Stimulated activated CD4-positive, alpha-beta T cell treated with anti-CD3 and anti-CD28 coated beads, Interleukin-2, amount 100 ng/mL, for 24 hours (primary cell): ENCODE measurements at places on chromosomes 5 and 9.

- DNase-seq, result no peak
These were observed 57.1 kb upstream of the PSD2 start for GRCh38 chr5:139738193-139739149.

DNA sequence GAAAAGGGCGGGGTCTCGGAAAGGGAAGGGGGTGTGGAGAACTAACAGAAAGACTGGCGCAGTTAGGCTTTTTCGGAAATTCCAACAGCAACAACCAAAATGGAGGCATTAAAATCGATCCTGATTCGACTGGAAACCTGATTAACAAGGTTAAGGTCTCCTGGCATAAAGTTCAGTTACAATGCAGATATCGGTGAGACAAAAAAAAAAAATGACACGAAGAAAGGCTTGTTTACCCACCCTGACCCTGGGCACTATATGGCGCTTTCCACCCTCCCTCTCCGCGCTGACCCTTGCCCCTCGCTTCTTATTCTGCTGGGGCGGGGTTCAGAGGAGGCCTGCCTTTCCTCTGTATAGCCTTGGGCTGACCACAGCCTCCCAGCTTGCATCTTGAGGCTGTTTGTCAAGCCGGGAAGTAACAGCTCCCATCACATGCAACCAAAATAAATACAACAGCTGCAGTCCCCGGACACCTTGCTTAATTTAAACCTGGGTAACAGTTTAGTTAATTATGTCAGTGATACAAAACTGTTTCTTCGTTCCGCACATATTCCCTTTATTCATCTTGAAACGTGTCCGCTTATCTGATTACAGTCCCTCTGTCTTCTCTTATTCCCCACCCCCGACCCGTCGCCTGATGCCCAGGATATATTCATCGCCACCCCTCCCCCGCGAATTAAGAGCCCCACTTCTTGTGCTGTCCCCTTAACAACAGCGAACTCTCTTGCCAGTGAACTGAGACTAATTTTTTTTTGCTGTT is 795 bp upstream of the PJA2 start:
- peak; percentile 26 for DNase-seq

DNA sequence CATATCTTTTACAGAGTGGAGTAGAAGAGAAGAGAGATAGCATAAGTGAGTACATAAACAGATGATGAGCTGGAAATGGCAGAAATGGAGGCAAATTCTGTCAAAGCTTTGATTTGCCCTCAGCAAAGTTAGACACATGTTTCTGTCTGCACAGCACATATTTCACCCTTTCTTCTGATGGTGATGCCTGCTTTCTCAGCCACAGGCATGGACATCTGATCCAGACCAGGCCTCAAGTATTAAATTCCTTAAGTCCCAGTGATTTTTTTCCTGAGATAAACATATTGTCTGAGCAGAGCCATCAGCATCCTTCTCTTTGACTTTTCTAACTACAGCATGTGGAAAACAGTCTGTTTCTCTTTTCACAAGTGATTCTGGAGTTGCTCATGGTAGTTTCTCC is 409.8 kb downstream of the MAN2A1 start:
- no peak for DNase-seq

DNA sequence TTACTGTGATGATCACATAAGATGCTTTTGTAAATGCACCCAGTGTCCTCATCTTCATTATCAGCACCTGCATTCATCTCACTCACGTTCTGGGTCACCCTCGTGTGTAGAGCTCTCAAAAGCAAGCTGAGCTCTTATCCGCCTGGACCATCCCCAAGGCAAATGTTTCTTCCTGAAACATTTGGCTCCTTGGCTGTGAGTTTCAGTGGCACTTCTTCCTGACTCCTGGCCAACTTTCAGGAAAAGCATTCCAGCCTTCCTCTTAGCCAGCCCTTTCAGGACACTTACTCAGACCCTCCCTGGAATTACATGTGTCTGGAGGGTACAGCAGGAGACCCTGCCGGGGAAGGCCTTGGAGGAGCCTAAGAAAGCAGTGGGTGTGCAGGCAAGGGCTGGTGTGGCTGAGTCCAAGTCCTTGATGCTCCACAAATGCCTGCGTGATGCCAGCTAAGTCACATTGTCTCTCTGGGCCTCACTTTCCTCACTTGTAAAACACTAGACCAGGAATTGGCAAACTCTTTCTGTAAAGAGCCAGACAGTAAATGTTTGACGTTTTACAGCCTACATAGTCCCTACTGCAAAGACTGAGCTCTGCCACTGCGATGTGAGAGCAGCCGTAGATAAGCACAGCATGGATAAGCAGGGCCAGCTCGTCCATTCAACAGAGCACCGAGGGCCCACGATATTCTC is 72.1 kb downstream of the PDE6A start:
- DNase-seq, result no peak

- DNase-seq, result no peak
These were observed 74.1 kb upstream of the SNCAIP start for GRCh38 chr5:122237906-122238305.

GRCh38 chr5:126402621-126403555 is 20.3 kb upstream of the GRAMD2B start:
- DNase-seq, result no peak

GRCh38 chr5:65120371-65120967 is 351.7 kb downstream of the CWC27 start:
- no peak for DNase-seq

DNA sequence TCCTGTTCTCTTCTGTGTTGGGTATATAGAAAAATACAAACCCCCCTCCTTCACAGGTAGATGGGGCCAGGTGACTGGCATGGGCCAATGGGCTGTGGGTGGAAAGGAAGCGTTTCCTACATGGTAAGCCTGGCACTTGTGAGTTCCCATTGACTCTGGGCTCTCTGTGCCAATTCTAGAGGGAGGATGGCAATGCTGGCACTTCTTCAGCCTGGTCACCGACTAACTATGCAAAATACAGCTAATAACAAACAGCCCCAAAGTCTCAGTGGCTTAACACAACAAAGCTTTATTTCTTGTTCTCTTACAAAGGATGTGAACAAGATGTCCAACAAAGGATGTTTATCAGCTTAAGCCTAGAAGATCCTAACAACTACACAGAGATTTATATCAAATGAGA is 258.1 kb downstream of the SYK start:
- no peak for DNase-seq

- DNase-seq, result no peak
These were observed 41.9 kb upstream of the IPPK start for GRCh38 chr9:92711844-92712243.

DNA sequence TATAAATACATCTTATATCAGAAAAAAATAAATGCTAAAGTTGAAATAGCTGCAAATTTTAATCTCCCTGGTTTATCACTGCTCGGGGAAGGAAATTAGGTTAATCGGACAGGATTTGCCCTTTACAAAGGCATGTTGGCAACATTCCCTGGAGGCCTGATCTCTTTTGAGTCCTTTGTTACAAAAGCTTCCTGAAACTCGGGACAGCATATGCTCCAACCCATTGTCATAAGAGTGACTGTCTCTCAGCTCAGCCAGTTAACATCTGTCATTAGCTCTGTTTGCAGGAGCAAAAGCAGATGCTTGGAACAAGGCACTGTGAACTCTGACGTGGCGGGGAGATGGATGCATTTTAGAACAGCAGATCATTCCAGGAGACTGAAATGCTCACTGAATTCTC is 80.6 kb downstream of the MYO10 start:
- no peak for DNase-seq

- no peak for DNase-seq
These were observed 5.0 kb downstream of the RPP25L start for GRCh38 chr9:34606905-34607304.

DNA sequence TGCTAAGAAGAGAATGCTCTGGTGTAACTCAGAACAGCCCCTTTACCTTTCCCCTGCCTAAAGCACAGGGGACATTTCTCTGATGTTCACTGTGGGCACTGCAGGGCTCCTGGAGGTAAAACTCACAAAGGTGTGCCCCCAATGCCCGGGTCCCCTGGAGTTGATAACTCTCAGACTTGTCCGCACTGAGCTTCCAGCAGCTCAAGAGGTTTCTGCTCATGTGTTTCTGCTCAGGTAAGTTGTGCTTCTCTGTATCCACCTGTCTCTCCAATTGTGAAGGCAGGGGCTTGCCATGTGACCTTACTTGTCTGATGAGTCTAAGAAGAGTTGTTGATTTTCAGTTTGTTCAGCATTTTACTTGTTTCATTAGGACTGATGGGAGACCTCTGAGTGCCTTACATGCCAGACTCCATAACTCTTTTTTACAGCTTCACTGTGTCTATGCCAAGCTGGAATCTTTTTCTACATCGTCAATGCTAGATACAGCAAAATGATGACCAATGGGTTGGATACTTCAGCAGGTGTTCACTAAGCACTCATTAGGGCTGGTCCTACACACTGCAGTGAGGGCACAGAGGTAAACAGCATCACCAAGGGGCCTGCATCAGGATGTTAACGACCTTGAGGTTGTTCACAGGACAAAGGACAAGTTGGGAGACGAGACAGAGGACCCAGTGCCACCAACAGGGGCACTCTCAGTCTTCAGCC is 56.4 kb downstream of the MRPL36 start:
- DNase-seq, result no peak

DNA sequence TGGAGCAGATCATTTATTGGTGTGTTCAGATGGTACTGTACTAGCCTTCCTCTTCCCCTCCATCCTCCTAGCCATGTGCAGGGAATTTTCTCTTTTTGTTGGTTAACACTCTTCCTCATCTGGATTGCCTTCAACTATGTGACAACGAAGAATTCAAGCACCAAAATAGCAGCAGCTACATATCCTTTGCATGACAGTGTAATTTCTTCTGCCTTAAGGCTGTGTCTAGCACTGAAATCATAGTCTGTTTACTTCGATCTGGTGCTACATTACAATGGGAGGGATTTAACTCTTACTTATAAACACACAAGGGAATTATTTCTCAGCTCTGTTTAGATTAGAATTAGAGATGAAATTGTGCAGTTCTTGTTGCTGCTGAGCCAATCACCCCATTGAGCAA is 260.4 kb downstream of the ARL15 start:
- no peak for DNase-seq

GRCh38 chr5:97726106-97726505 is 543.1 kb upstream of the RIOK2 start:
- DNase-seq, result no peak

DNA sequence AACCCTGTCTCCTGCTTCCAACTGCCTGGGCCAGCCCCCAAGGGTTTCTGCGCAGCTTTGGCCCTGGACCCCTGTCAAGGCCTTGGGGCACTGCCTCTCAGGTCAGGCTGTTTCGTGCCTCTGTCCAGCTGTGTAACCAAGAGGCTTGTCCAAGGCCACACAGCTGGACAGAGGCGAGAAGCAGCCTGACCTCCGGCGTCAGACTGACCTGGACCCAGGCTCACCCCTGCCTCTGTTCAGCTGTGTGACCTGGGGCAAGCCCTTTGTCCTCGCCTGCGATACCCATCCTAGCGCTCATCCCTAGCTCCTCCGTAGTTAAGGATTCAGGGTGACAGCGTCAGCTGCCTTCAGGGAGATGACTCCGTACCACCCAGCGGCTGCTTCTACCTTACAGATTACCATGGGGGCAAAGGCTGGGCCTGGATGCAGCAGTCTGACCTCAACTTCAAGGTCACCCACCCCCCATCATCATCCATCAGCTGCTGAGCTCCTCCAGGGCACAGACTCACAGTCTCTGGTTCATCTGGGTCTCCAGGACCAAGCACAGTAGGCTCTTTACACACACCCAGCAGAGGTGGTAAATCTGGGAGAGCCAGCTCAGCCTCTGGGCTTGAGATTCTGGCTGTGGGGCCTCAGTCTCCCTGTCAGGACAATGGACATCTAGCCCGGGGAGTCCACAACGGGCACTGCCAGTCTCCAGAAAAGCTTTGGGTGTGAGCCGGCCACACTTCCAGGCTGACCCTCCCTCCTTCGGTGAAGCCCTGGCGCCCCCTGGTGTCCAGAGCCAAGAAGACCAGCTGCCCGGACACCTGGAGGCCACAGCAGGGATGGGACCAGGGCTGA is 7.9 kb downstream of the AK1 start:
- peak; percentile 89 for DNase-seq

DNA sequence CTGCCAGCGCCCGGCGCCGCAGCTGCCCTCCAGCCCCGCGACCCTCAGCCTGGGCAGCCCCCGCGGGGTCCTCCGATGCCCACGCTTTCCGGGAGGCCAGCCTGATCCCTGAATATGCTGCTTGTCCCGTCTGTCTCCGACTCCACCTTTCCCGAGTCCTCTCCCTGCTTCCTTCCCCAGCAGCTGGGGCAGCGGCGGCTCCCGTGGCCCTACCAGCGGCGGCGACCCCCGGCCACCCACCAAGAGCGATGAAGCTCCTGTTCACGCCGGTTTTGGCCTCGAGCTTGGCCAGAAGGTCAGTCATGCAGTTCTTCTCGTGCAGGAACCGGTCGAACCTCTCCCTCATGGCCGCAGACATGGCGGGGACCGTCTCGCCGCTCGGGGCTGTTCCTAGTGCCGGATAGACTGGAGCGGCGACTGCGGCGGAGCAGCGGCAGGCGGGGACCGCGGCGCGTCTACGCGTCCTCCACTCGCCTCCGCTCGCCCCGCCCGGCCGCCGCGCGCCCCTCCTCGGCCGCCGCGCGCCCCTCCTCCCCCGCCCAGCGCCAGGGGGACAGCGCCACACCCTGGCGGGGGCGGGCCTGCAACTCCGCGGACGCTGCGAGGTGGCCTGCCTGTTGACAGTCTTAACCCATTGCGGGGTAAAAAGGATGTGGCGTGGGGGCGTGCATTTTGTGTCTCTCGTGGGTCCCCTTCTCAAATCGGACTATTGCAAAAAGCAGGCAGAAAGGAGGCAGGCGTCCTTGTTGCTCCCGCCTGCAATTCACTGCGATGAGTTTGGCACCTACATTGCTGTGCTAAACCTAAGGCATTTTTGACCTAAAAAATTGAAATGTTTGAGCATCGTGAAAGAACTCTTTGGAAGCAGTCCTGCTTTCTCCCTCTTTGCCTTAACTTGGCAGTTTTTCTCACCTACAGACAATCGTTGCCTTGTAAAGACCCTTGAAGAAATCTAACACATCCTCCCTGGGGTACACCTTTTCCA is at the start of gene REEP5:
Gene REEP5, minus strand, starts transcription at position 395 of the 985 bp plus-strand sequence. Its CDS starts 37 bp downstream, at position 358.
- peak; percentile 83 for DNase-seq

DNA sequence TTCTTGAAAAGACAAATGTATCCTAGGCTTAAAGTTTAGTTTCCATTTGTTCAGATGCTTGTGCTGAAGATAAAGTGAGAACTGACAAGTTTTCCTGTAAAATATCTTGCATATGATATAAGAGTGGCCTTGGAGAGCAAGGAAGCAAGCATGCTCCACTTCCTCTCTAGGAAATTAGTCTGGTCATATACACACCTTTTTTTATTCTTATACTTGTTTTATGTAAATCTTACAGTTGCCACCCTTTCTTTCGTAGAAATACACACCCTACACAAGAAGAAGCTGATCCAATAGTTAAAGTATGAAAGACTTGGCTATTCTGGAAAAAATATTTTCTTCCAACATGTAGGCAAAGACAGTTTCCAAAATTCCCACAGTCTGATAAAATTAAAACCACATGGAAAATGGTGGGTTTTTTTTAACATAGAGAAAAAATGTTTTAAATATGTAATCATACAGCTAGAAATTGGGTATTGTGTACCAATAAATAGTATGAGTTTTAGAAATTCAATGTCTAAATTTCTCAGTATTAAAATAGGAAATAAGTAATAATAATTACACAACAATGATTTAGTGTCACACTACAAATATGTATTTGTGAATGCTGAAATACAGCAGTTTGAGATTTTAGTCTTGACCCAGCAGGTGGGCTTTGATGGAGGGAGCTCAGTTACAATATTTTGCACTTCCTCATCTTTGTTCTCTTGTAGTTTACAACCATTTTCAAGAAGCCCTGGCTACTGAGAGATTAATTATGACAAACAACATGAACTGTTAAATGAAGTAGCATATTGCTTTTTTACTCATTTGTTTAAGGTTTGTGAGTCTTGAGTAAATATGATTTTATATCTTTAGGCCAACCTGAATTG is 185.7 kb upstream of the GNA14 start:
- DNase-seq, result no peak
